ENCODE measurements at places on chromosomes 4 and X.
A peak's percentile ranks its signal among the peaks of the same experiment; 100 is the strongest.

DNA sequence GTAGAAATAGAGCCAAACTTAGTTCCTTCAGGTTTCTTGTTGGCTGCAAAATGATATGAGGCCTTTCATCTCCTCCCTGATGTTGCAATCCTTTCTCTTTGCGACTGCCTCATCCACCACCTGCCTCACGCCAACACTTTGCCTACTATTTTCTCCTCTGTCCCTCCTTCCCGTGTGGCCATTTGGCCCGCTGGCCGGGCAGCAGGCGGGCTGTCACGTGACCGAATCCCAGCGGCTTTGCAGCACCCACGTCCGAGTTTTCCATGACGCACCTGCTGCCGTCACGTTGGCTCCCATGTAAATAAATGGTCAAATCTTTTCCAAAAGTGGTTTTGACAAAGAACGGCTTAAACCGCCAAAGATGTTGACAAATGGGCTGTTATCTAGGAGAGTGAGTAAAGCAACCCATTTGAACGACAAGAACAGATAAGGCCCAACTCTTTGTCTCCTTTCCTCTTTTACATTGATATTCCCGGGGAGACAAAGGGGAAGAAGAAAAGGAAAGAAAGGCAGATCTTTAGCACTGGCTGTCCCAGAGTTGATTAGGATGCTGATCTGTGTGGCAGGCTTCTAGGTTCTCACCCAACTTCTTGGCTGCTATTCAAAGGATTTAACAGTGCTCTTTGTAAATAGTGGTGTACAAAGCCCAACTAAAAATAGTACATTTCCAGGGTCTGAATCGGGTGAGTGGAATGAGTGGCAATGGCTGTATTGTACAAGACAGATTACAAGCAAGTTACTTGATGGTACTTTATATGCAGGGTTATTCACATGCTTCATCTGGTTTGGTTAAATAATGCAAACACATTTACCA lies 174.2 kb upstream of the JADE1 start:
- DNase-seq = no peak

GRCh38 chr4:178165951-178166308 lies 723.7 kb upstream of the AGA start:
- DNase-seq = no peak

GRCh38 chrX:131068945-131069719 lies 11.0 kb downstream of the ARHGAP36 start:
- peak; percentile 26 for DNase-seq

DNA sequence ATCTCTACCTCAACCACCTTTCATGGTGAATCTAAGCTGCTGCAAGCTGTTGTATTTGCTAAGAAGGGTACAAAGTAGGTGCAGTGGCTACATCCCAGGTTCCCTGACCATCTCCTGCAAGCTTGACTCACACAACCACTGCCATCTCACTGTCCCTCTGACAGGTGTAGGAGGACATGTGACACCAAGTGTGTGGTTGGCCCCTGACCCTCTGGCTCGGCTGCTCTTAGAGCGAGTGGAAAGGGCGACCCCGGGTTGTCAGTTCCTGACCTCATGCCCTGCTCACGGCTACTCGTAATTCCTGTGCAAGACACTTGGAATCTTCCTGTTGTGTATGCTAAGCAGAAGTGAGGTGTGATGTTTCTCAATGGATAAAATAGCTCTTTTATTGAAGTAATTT lies 184.4 kb downstream of the DCLK2 start:
- no peak for DNase-seq

DNA sequence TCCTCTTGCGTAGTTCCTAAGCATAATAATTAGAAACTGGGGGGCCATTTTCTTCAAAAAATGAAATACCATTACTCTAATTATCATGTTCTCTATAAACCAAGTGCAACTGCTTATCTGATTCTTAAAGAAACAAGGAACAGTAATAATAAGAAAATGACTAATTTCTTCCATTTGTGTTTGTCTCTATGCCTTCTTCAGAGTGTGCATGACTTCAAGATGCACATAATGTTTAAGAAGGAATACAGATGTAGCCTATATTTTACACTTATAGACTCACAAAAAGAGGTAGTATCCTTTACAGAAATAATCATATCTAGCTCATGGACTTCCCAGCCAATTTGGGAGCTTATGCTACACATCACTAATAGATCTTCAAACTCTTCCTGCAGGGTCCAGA lies 131.7 kb downstream of the CHRNA9 start:
- no peak for DNase-seq

DNA sequence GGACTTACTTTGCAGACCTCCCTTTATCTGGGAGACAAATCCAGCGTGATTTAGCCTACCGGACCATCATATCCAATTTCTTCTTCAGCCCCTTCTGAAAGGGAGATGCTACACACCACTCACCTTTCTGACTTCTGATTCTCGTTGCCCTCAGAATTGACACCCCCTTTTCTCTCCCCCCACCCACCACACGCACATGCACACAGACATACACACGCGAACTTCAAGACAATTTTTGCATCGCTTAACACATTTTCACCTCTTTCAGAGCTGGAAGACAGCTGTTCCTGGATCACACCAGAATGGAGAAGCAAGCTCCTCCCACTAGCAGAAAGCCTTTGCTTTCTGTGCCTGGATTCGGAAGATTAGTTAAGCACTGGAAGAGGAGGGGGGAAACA lies 1.0 kb upstream of the SNCA start:
- peak; percentile 57 for DNase-seq

DNA sequence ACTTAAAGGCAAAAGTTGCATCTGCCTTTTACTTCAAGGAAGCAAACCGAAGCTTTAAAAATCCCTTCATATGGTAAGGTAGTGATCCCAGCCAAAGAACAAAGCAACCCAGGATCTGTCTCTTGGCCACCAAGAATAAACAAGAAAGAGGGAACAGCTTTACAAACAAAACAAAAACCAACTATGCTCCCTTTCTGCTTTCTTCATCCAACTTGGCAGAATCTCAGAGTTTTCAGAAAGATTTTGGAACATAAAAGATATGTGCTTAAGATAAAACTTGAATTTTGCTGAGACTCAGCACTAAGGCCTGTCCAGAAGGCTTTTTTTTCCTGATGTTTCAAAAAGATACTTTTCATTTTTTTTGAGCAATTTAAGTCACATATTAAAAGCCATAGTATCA lies 94.0 kb downstream of the COL4A6 start:
- DNase-seq = no peak

DNA sequence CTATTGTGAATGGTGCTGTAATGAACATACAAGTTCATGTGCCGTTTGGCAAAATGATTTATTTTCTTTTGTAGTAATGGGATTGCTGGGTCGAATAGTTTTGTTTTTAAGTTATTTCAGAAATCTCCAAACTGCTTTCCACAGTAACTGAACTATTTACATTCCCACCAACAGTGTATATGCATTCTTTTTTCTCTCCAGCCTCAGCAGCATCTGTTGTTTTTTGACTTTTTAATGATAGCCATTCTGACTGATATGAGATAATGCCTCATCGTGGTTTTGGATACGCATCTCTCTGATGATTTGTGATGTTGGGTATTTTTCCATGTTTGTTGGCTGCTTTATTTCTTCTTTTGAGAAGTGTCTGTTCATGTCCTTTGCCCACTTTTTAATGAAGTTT lies 246.3 kb upstream of the ADGRL3 start:
- DNase-seq = no peak

DNA sequence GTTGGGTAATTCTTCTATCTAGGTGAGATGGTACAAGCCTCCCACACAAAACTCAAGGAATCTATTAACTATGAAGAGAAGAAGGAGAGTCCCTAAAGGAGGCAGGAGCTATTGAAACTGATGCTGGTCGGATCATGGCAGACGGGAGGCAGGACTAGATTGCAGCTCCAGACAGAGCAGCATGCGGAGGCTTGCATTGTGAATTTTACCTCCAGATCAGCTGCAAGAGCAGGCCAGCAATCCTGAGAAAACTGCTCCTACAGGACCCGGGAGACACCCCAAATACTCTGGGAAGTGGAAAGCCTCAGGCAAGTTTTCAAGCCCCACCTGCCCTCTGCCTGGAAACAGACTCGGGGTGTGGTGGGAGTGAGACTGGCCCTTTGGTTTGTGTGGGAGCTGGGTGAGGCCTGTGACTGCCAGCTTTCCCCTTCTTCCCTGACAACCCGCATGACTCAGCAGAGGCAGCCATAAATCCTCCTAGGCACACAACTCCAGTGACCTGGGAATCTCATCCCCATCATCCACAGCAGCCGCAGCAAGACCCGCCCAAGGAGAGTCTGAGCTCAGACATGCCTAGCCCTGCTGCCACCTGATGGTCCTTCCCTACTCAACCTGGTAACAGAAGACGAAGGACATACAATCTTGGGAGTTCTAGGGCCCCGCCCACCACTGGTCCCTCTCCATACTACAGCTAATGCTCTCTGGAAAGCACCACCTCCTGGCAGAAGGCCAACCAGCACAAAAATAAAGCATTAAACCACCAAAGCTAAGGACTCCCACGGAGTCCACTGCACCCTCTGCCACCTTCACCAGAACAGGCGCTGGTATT lies 30.9 kb downstream of the GATB start:
- no peak for DNase-seq

GRCh38 chr4:12120968-12121367 lies 692.3 kb upstream of the HS3ST1 start:
- no peak for DNase-seq

DNA sequence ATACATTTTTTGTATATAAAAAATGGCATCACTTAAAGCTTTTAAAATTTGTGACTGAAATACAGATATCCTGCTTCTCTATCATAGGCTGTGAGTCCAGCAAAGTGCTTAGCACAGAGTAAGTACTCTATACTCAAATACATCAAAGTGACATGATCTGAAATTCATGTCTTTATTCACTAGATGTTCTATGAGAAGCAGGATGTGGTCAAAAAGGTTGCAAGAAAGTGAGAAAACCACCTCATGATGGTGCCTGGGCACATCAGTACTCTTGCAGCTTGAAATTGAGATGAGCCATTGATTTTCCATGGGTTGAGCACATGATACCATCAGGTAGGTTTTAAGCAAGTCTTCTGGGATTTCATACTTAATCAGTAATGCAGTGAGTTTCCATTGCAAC lies 20.4 kb upstream of the SFRP2 start:
- no peak for DNase-seq

- DNase-seq = no peak
Observed at GRCh38 chrX:11215191-11215921, 77.9 kb upstream of the AMELX start.

DNA sequence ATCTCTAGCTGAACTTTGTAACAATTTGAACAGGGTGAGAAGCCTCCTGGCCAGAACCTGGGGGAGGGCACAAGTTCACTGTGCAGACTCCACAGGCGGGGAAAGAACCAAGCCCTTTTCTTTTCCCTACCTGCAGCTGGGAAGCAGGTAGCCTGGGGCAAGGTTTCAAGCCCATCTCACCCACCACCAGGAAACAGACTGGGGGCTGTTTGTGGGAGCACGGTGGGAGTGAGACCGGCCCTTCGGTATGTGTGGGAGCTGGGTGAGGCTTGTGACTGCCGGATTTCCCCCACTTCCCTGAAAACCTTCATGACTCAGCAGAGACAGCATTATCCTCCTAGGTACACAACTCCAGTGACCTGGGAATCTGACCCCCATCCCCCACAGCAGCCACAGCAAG lies 211.7 kb downstream of the ZNF674 start:
- no peak for DNase-seq

DNA sequence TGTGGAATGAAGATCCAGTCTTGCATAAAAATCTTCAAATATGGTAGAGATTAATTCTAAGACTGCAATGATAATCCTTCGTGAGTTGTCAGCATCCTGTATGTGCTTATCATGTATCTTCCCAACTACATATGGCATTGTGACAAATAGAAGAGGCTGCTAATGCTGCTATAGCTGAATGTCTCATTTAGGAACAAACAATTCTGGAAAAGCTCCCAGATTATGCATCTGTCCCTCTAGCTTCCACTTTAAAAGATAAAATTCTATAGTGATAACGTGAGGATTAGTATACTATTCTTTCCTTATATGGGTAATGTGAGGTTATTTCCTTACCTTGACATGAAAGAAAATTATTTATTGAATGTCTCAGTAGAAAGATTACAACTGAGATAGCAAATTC lies 930.9 kb downstream of the DMD start:
- DNase-seq = no peak

DNA sequence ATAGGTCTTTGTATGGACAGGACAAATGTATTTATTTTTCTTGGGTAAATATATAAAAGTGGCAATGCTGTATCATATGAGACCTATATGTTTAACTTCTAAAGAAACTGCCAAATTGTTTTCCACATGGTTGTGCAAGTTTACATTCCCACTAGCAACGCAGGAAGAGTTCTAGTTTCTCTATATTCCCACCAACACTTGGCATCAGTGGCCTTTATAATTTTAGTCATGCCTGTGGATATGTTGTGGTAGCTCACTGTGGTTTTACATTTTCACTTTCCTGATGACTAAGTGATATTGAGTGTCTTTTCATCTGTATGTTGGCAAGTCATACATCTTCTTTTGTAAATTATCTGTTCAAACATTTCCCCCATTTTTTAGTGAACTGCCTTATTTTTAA lies 126.0 kb downstream of the EMCN start:
- peak; percentile 32 for DNase-seq

GRCh38 chrX:56726605-56727004 lies 2.4 kb upstream of the NBDY start:
- DNase-seq = peak; percentile 70

GRCh38 chr4:101145021-101145420 lies 202.3 kb downstream of the PPP3CA start:
- no peak for DNase-seq

DNA sequence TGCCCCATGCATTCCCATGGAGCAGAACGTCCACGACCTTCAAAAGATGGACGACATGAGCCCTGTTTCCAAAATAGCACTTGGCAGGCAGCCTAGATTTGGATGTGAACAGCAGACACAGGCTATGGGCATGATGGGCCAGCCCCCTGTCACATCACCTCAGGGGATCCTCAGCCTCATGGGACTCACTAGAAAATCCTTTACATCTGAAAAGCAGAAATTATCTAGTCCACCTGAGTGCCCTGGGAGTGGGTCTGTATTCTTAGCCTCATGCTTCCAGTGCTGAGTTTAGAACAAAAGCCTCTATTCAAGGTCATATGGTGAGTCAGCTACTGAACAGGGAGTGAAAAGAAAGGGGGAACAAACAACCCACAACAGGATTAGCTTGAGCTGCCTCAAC lies 35.8 kb downstream of the GRIA3 start:
- no peak for DNase-seq

DNA sequence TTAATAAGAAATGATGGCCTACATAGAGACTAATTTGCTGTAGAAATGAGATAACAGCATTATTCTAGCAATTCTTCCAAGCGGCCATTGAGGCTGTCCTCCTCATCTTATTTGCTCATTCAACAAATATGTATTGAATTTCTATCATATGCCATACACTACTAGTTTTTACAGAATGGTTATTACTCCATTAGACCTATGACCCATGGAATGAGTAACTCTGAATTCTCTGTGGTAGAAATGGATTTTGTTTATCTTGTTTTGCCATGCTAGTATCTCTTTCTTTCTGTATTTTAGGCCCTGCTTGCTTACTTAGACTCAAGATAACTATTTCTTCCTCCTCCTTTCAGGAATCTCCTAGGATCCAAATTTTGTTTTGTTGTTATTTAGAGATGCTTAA lies 103.5 kb downstream of the RPA4 start:
- DNase-seq = no peak

Data from Kasumi-1 (cell line).